ENCODE measurements at places on chromosomes 1 and 21.

DNA sequence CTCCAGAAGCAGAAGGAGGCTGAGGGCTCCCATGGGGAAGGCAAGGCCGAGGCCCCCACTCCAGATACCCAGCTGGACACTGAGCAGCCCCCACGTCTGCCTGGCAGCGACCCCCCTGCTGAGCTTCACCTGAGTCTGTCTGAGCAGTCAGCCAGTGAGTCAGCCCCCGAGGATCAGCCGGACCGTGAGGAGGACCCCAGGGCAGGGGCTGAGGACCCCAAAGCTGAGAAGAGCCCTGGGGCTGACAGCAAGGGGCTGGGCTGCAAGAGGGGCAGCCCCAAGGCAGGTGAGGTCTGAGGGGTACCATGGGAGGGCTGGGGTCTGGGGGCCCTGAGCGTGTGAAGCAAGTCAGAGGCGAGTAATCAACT is 21.3 kb downstream of the DMBX1 start:
- no peak for DNase-seq

DNA sequence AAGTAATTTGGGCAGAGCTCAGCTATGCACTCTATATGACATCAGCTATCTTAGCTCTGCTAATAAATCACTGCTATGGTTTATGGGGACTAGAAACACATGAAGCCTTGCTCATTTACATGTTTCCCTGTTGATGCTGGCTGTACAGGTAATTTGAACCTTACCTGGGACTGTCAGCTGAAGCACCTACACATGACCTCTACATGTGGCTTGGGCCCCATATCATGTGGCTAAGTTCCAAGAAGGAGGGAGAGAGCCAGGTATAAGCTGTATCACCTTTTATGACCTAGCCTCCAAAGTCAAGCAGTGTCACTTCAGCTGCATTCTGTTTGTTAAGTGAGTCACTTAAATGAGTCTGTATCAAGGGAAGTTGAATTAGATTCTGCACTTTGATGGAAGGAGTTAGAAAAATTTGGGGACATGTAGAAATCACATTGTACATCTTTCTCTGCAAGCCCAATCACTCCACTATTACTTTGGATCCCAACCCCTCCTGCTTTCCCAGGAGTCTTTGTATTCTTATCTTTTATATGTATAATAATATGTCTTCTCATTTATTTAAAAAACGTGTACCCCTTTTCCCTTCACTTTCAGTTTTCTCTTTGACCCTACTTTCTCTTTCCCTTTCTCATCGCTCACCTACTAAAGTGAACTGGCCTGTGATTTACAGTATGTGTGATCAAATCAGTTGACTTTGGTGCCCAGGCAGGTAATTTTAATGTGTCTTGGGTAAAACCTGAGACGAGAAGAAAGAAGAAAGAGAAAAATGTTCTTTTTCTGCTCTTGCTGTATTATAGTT is 53.4 kb upstream of the PRKACB start:
- no peak for DNase-seq

DNA sequence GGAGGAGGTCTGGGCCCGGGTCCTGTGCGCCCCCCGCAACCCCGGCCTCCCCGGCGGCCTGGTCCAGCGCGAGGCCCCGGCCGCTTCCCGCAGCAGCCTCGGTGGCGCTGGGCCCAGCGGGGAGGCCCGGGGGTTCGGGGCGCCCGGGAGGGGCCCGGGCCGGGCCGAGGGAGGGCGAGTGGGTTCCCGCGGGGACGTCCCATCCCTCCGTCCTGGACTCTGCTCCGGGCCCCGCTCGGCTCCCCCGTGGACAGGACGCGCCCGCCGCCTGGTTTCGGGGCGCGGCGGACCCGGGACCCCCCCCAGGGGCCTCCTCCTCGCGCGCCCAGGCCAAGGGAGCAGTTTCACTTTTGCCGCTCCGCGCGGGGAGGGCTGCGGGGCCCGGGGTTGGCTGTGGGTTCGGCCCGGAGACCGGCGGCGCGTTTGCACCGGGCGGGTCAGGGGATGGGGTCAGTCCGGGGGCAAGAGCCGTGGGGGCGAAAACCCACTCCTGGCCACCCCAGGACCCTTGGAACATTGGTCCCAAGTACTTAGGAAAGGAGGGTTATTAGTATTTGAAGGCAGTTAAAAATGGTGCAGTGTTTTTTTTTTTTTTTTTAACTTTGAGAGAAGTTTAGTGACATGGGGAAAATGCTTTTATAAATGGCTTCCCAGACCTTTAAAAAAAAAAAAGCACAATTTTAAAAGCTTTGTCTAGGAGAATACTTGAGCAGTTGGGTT is 677 bp downstream of the AGPAT3 start:
- DNase-seq: peak; percentile 47

GRCh38 chr1:163633366-163633765 is 311.6 kb downstream of the NUF2 start:
- no peak for DNase-seq

- no peak for DNase-seq
Observed at GRCh38 chr1:175179837-175180590, 12.6 kb downstream of the KIAA0040 start.

- no peak for DNase-seq
Observed at GRCh38 chr1:45198185-45198584, 8.2 kb downstream of the ZSWIM5 start.

- no peak for DNase-seq
Observed at GRCh38 chr1:159752135-159752580, 28.6 kb upstream of the DUSP23 start.

DNA sequence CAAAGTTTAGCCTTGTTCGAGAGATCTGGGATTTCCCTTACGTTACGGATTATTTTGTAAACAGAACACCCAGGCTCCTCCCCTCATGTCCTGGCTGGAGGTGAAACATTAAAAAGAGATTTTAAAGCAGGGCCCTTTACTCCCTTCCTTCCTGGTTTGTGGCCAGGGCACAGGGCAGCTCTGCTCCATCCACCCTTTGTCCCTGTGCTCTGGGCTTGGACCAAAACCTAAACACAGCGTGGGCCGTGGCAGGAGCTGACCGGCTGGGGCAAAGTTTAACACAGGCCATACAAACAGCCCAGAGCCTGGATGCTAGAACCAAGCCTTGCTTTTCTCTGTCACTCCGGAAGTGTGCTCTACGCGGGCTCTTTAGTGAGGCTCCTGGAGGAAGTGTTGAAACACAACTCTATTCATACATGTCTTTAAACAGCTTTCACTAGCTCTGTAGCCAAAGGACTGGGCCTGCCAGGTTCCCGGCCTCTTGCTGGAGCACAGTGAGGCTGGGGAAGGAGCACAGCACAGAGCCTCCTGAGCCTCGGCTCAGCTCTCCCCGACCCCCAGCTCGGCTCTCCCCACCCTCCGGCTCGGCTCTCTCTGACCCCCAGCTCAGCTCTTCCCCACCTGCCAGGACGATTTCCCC is 84.7 kb downstream of the PDE9A start:
- DNase-seq: no peak

DNA sequence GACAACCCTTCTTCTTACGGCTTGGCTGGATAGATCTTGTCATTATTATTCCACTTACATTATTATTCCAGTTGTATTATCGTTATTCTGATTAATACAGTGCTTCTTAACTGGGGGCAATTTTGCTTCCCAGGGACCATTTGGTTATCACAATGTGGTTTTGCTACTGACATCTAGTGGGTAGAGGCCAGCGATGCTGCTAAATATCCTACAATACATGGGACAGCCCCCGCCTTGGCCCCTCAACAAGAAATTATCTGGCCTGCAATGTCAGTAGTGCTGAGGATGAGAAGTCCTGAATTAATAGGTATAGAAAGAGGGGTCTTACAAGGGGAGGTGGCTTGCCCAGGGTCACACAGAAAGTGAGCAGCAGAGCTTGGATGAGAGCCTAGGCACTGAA is 105.6 kb downstream of the PTPRU start:
- no peak for DNase-seq

GRCh38 chr1:2865571-2866421 is 64.3 kb upstream of the TTC34 start:
- DNase-seq: no peak

DNA sequence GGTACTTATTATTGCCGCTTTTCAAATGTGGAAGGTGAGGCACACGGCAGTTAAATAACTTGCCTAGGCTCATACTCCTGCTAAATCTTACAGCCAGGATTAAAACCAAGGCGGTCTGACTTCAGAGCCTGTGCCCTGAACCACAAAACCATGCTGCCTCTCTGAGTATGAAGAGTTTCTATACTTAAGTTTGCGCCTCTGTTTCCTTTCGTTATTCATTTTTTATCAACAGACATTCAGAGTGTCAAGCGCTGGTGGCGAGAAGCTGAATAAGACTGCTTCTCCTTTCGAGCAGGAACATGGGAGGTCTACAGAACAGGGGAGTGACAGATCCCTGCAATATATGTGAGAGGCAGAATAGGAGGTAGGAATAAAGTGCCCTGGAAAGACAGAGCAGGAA is 96.0 kb upstream of the DUSP10 start:
- no peak for DNase-seq

DNA sequence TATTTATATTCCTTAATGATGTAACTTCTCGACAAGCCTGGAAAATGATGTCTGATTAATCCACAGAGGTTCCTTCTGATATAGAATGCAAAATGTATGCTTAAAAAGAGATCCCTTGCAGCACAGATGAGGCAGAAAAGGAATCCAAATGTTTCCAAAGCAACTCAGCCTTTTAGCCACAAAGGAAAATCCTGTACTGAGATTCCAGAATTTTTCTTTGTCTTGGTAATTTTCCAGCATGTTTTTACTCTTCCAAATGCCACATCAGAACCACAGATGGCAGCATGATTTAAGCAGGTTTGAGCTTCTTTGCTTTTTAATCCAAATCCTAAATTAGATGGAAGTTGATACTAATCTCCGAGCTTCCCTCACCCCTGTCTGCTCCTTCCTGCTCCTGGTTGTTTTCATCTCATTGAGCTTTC is 176.4 kb upstream of the PALMD start:
- DNase-seq: no peak

DNA sequence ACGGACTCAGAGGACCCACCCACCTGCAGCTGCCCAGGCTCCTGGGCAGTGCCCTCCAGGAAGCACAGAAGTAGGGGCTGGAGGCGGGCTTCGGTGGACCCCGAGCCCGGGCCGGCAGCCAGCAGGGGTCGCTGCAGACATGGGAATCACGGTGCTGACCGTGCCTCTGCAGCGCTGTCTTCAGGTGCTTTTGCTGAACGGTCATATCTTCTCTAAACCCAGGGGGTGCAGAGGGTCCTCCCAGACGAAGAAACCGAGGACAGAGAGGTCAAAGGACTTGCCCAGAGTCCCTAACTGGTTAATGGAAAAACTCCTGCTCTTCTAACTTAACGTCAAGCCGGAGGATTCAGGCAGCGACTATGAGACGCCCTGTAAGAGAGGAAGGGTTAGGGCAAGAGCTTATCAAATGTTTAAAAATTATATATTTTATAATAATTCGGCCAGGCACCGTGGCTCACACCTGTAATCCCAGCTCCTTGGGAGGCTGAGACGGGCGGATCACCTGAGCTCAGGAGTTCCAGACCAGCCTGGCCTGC is 21.5 kb upstream of the LEFTY2 start:
- DNase-seq: peak; percentile 50

- DNase-seq: no peak
Observed at GRCh38 chr1:117659550-117660270, 53.9 kb downstream of the TENT5C start.

GRCh38 chr21:25563361-25564116 is 43.7 kb downstream of the MRPL39 start:
- peak; percentile 14 for DNase-seq

DNA sequence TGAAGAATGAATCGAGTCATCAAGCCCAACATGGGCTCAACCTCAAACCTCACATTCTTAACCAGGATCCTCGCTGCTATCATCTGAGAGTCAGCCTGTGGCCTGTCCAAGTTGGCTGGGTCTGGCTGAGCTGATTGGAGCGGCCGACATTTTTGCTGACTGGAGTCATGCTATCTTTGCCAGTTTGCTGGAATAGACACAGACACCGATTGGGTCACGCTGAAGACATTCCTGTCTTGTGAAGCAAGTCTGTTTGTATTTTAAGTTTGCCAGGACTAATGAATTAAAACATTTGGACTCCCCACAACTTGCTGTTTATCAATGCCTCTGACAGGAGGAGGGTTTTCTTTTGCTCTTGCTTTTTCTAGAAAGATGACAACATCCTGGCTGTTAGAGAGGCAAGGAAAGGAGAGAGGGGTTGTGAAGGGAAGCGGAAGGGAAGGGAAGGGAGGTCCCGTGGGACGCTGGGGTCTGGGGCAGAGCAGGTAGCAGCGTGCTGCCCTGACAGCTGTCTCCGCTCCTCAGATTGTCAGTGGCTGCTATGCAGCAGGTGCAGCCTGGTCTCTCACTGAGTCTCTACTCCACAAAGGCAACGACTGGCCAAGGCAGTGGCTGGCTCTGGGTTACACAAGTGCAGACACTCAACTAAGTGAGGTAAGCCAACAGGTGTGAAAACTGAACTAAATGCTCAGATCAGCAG is at the start of gene MAP3K7CL:
MAP3K7CL (plus strand) TSS at position 375 of the 700 bp plus-strand sequence. CDS start 2,701 bp downstream, outside the sequence.
- no peak for DNase-seq

DNA sequence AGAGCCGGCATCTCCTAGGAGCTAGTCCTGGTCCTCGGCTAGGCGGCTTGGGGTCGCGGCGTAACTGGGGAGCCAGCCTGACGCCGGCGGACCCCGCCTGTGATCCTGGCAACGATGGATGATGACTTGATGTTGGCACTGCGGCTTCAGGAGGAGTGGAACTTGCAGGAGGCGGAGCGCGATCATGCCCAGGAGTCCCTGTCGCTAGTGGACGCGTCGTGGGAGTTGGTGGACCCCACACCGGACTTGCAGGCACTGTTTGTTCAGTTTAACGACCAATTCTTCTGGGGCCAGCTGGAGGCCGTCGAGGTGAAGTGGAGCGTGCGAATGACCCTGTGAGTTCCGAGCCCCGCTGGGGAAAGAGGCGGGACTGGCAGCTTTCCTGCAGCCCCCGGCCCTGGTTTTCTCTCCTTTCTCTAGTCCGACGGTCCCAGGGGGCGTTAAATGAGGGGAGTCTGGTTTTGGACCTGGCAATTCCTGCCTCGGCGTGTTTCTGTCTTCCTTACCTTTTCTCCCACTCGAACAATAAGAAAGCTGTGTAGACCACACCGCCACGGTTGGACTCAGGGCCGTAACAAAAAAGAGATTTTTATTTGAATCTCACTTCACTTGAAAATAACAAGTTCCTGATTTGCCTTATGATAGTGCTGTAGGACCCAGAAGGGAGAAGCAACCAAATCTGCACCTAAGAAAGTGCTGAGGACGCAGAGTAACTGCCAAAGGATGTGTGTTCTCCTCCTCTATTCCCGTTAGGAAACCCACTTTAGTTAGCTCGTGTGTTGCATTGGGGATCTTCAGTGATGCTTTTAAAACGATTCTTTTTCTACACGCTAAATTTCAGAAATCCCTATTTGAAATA is at the start of gene SPRTN:
SPRTN (plus strand) TSS at position 24 of the 859 bp plus-strand sequence; CDS start at position 115, 91 bp downstream.
- DNase-seq: no peak

GRCh38 chr1:70720109-70720508 is 309.0 kb downstream of the CTH start:
- no peak for DNase-seq

GRCh38 chr1:236677641-236678235 is 8.6 kb upstream of the ACTN2 start:
- no peak for DNase-seq

GRCh38 chr1:31523769-31524168 is 52.5 kb upstream of the TINAGL1 start:
- no peak for DNase-seq

GRCh38 chr1:209708297-209708696 is 3.7 kb downstream of the HSD11B1 start:
- no peak for DNase-seq

GRCh38 chr1:158169105-158169504 is 11.6 kb upstream of the CD1D start:
- DNase-seq: no peak

Data from T-helper 17 cell (primary cell).